AG10803 (cell line): ENCODE measurements at places on chromosomes 7 and 10.

DNA sequence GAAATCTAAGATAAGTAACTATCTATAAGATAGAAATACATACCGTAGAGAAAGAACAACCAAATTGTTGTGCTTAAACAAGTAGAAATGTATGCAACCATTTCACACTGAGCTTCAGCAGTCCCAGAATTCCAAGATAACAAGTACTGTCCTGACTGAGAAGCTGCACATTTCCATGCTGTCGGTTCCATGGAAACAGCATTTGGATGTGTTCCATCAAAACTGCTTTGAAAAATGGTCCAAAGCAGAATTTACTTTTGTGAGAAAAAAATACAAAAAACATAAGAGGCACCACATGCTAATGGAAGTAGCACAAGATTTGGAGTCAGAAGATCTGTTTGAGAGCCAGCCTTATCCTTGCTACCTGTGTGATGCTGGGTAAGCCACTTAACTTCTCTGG lies 92.6 kb downstream of the MTERF1 start:
- DNase-seq, result no peak

- no peak for DNase-seq
Observed at GRCh38 chr7:151575410-151575809, 55.7 kb upstream of the RHEB start.

DNA sequence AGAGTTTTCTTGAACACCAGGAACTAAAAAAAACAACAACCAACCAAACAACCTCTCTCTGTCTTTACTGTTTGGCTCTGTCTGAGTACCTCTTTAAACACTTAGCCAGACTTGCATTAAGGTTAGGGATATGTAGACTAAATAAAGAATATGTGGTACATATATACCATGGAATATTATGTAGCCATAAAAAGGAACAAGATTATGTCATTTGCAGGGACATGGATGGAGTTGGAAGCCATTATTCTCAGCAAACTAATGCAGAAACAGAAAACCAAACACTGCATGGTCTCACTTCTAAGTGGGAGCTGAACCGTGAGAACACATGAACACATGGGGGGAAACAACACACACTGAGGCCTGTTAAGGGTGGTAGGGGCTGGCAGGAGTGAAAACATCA lies 116.0 kb upstream of the ANTXRL start:
- DNase-seq, result no peak

DNA sequence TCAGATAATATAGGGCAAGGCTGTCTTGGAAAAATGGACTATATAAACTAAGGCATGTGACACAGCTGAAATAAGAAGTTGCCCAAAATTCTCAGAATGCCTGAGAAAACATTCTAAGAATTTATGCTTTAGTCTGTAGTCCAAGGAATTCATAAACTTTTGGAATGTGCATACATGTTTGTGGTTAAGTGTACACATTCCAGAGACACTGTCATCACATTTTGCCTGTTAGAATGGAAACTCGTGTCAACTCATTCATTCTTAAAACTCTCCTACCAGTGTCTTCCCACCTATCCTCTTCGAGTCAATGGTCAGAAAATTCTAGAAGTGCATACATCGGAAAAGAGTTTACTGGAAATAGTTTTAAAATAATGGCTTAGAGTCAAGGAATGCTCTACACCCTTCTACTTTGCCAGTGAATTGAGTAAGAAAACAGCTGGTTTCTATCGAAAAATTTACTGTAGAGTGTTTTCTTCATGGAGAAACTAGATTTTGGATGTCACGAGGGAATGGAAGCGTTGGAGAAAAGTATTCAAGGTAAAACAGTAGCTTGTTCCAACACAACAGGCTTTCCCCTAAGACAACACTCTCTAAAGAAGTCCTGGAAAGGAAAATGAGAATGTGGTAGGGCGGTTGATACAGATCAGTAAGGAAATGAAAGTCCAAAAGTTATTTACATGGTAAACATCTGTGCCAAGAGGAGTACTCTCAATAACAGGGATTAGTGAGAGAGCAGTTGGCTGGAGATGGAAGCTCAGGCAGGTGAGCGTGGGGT lies 1177.6 kb upstream of the C7orf33 start:
- peak; percentile 99 for DNase-seq

DNA sequence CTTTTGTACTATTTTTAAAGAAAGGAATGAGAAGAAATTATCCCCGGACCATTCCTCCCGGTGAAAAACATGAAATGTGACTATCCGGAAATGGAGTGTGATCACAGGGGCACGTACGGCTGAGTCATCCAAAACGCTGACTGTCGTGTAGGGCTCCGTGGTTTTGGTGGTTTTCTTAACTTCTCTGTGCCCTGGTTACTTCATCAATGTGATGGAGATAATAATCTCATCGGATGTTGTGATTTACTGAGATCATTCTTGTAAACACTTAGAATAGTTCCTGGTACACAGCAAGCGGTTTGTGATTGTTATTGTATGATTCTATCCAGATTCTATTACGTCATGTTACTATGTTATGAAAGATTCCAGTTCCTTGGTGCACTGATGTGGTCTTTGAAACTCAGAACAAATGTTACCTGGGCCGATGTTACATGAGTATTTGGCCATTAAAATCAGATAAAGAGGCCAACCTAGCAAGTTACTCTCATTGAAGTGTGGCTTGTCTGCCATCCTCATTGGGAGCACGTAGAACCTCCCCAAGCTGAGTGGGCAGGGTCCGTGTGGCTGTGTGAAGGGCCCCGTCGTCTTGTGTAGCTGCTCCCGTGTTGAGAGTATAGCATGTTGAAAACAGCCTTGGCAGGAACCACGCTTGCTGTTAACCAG lies 99.5 kb downstream of the CAMK1D start:
- peak; percentile 65 for DNase-seq

DNA sequence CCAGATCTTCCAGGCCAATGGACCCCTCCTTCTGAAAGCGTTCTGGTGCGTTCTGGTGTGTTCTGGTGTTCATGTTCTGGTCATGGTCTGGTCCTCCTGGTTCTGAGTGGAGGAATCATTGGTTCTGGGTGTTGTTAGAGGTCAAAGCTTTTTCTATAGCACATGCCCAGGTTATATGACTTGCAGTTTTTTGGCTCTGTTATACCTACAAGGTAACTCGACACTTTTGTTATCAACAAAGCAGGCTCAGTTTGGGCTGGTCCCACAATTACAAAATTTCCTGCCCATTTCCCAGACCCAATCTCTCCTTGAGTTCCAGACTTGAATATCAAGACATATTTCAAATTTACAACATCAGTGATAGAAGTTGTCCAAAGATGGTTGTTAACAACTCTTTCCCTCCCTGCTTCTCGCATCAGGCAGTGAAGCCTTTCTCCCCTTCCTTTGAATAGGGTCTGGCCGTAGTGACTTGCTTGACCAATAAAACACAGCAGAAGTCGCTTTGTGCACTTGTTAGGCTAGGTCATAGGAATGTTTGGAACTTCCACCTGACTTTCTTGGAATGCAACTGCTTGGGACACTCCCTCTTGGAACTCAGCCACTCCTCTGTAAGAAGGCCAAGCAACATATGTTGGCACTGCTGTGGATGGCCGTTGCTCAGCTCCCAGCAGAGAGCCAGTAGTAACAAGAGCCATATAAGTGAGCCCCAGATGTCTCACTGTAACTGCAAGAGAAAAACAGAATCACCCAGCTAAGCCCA lies 83.1 kb upstream of the STEAP1B start:
- DNase-seq, result peak; percentile 97

DNA sequence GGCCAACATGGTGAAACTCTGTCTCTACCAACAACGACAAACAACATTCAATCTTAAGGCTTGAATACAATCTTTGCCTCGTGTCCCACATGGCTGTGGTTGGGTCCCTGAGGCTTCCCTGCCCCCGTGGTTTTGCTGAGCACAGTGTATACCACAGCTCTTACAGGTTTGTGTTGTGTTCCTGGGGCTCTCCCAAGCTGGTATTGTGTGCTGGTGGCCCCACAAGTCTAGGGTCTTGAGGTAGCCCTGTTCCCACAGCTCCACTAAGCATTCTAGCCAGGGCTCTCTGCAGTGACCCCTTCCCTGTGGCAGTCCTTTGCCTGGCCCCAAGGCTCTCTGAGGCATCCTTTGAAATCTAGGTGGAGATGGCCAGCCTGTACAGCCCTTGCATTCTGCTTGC lies 68.0 kb upstream of the CCNY start:
- no peak for DNase-seq

DNA sequence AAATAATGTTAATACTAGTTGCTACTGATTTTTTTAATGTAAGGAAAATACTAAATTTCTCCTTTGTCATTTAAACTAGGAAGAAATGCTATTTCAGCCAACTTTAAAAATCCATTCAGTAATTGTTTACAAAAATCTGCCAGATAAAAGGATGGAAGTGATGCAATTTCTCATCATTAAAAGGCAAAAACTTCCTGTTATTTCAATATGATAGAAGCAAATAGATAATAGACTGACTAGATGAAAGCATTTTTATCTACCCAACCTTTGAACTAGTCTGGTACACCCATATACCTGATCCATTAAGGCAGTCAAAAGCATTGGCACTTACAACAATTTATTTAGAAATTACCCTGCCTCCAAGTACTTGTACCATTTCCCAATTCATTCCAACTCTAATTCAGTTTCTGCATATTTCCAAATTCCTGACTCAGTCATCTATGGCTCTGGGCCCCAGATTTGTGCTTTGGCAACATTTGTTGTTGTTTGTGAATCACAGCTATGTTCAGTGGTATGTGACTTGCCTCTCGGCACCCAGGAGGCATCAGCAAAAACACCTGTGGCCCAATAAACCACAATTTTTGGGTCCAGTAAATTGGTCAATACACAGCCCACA lies 482.6 kb upstream of the SEMA3A start:
- peak; percentile 85 for DNase-seq

GRCh38 chr7:25951414-25952260 lies 200.4 kb upstream of the NFE2L3 start:
- DNase-seq, result no peak

DNA sequence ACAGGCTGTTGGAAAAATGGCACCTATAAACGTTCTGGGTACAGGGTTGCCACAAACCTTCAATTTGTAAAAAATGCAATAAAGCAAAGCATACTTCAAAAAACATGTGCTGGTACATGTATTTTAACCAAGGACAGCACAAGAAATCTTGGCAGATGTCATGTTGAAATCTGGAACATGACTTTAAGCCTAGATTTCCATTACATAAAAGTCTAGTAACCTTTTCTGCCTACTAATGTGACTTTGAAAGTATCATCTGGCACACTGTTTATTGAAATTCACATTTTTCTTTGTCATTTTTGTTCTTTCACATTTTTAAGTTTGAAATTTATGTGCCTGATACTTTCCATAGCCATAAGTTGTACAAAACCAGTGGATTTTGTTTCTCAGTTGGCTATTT lies 296.8 kb downstream of the EXOC4 start:
- DNase-seq, result no peak

- no peak for DNase-seq
Observed at GRCh38 chr7:106520962-106521514, 139.9 kb downstream of the CCDC71L start.

- no peak for DNase-seq
Observed at GRCh38 chr10:96632974-96633710, 46.3 kb upstream of the TM9SF3 start.

- no peak for DNase-seq
Observed at GRCh38 chr10:131221632-131222277, 89.8 kb downstream of the TCERG1L start.

DNA sequence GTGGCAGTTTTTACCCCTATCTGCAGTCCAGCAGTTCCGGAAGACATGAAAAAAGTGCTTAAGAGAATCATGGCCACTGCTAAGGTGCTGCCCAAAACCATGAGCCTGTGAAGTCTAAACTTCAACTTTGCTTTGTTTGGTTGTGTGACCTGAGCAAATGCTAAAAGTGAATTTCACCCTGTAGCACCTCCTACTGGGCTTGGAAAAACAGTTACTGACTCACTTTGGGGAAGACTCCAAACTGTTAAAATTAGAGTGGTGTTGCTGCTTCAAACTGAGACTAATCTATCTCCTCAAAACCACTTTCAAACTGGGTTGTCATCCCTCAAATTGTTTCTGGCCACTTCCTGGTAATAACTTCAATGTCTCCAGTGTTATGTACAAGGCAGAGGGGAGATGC lies 21.3 kb downstream of the MKX start:
- peak; percentile 60 for DNase-seq

DNA sequence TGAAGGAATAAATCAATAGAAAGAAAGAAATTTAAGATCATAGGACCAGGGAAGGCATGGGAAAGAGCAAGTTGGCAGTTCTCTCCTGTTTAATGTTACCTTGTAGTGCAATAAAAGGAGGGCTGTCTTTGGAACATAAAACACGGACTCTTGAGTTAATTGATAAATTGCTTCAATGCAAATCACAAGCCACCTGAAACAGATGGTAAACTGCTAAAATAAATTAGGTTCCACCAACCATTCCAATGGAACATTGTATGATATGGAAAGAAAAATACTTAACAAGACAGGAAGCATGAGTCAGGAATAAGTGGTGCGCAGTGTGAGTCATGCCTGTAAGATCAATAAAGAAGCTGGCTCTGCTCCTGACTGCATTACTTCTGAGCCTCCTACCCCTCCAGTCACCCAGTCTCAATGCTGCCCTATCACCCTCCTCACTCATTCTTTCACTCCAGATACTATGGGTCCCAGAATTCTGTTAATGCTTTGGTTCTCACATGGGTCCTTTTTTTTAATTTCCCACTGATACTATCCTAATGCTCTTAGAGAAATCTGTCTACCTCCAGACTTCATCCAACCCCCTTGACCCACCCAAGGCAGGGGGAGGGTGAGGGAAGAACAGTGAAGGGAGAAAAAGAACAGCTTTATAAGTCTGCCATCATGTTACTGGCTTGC lies 78.9 kb downstream of the LRRC17 start:
- peak; percentile 86 for DNase-seq

DNA sequence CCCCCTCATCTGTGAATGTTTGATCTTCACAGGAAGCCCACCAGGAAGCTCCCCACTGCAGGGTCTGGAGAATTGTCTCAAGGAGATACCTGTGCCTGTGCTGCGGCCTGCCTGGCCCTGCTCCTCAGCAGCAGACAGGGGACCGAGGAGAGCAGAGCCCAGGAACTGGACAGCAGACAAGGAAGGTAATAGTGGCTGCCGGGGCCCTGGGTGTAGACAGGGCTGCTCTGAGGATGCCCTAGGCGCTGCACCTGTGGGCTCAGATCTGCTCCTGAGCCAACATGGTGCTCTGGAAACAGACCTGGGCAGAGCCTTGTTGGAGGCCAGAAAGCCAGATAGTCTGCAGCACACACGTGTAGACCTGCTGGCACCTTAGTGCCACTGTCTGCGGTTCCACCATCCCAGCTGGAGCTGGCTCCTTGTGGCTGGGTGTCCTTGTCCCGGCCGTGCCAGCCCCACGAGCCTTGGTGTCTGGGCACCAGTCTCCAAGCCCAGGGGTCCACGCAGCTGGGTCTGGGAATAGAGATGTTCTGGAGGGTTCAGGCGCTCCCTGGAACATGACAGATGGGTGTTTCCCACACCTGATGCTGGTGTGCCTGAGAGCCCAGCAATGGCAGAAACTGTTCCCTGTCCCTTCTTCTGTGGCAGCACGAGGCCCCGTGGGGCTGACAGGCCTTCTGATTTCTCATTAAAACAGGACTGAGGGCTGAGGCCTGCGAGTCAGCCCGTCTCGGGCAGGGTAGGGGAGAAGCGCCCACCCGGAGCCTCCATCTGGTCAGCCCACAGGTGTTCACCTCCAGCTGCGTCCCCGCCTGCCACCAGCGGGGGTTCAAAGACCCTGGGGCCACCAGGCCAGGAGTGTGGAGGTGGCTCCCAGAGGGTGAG lies 44.7 kb downstream of the ZNF467 start:
- DNase-seq, result no peak

GRCh38 chr7:3032256-3032655 lies 11.4 kb downstream of the CARD11 start:
- no peak for DNase-seq

GRCh38 chr10:124294811-124295770 lies 123.6 kb downstream of the OAT start:
- no peak for DNase-seq

- no peak for DNase-seq
Observed at GRCh38 chr10:64765498-64765897, 1244.3 kb downstream of the REEP3 start.
